ENCODE measurements at places on chromosomes 1 and 21.
A peak's percentile ranks its signal among the peaks of the same experiment; 100 is the strongest.

- DNase-seq, result peak; percentile 49
Measured at GRCh38 chr1:199113265-199113869, 474.5 kb downstream of the PTPRC start.

- DNase-seq, result no peak
Measured at GRCh38 chr1:162635418-162635817, 3.2 kb downstream of the DDR2 start.

GRCh38 chr1:64046891-64047290 lies 156.5 kb upstream of the UBE2U start:
- no peak for DNase-seq

GRCh38 chr1:54012008-54012325 lies 6.0 kb downstream of the LDLRAD1 start:
- DNase-seq, result no peak

DNA sequence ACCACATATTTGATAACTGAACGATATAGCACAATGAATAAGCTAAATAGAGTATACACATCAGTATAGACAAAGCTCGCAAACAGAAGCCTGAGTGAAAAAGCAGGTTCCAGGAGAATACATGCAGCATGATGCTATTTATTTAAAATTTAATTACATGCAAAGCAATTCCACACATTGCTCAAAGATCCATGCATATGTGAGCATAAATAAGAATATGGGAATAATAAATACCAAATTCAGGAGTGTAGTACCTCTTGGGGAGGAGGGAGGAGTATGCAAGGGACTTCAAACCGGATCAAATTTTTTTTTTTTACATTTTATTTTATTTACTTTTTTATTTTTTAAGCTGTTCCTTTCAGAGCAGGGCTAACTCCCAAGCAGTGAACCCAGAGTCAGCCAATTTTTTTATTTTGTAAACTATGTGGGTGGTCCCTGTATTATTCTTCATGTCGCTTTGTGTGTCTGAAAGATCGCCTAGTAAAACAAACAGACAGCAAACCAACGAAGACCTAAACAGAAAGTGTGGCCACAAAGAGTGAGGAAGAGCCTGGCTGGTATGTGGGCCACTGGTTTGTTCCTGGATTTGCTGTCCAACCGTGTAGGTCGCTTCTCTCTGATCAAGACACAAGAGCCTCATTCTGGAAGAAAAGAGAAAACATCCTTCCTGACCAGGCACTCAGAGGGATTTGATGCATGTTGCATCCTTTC lies 4.2 kb upstream of the SHISAL2A start:
- no peak for DNase-seq

DNA sequence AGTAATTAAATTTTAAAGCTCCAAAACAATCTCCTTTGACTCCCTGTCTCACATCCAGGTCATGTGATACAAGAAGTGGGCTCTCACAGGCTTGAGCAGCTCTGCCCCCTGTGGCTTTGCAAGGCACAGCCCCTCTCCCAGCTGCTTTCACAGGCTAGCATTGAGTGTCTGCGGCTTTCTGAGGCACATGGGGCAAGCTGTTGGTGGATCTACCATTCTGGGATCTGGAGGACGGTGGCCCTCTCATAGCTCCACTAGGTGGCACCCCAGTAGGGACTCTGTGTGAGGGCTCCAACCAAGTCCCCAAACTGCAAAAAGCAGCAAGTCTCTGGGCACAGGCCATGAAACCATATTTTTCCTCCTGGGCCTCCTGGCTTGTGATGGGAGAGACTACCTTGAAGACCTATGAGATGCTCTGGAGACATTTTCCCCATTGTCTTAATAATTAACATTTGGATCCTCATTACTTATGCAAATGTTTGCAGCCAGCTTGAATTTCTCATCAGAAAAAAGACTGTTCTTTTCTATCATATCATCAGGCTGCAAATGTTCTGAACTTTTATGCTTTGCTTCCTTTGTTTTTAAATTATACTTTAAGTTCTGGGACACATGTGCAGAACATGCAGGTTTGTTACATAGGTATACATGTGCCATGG lies 554.1 kb upstream of the OLFM3 start:
- no peak for DNase-seq

DNA sequence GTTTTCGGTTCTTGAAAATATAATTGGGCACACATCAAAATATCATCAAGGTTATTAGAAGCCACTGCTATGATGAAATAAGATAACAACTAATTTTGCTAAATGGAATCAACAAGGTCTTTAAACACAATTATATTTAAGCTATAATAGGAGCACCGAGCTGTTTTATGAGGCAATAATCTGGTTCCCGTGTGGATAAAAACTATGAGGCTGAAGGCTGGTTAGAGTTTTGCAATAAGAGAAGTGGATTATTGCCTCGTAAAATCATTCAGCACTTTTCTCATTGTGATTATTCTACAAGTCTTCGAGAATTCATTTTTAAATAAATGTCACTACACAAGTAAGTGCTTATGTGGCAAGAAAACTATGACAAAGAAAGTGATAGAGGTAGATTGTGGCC lies 975.7 kb upstream of the ADGRL2 start:
- DNase-seq, result no peak
